ENCODE measurements at places on chromosomes 13 and 19. TPM values are rescaled to one million over a fixed set of nuclear protein-coding genes. Genes with fewer than 3 reads are reported as not detected.

The RGL3 gene
- total RNA-seq = 99.2 TPM

The ZIK1 gene
- total RNA-seq = not detected

The FGF22 gene
- total RNA-seq = 1.5 TPM

The IRF3 gene
- 129 TPM for total RNA-seq

The CERS4 gene
- total RNA-seq = 26.0 TPM

The FREM2 gene
- total RNA-seq = 0.05 TPM

The FXYD7 gene
- total RNA-seq = 0.71 TPM

The ZNF420 gene
- total RNA-seq = not detected

The SAMD1 gene
- total RNA-seq = 62.9 TPM

- no peaks in the 10 kb centered on the region for H3K4me1 ChIP-seq
- no peak for DNase-seq
- no peaks in the 10 kb centered on the region for H3K36me3 ChIP-seq
Observed at GRCh38 chr13:83879431-83880171, 2.7 kb downstream of the SLITRK1 start.

- H3K36me3 ChIP-seq = no peaks in the 10 kb centered on the region
- no peak overlapping the region for H3K4me3 ChIP-seq
- H3K27me3 ChIP-seq = no peaks in the 10 kb centered on the region
Observed at GRCh38 chr19:49371184-49371583, 7.5 kb downstream of the DKKL1 start.

- H3K36me3 ChIP-seq = no peaks in the 10 kb centered on the region
- H3K4me1 ChIP-seq = no peaks in the 10 kb centered on the region
- no peak overlapping the region for H3K4me3 ChIP-seq
- H3K27ac ChIP-seq = no peak overlapping the region
- no peak for DNase-seq
Observed at GRCh38 chr19:55902080-55902751, 29.9 kb downstream of the NLRP13 start.

GRCh38 chr19:5850743-5851293 is 431 bp downstream of the FUT3 start:
- H3K27ac ChIP-seq = no peak overlapping the region
- H3K4me1 ChIP-seq = peaks cover 14% of the 10 kb centered on the region
- H3K4me3 ChIP-seq = peak overlapping the region; percentile 11
- H3K36me3 ChIP-seq = no peaks in the 10 kb centered on the region
- DNase-seq = no peak

GRCh38 chr13:42777467-42777866 is 3.9 kb upstream of the FAM216B start:
- H3K4me3 ChIP-seq = no peak overlapping the region
- H3K27me3 ChIP-seq = peaks cover 10% of the 10 kb centered on the region
- H3K4me1 ChIP-seq = no peaks in the 10 kb centered on the region
- H3K27ac ChIP-seq = no peak overlapping the region

DNA sequence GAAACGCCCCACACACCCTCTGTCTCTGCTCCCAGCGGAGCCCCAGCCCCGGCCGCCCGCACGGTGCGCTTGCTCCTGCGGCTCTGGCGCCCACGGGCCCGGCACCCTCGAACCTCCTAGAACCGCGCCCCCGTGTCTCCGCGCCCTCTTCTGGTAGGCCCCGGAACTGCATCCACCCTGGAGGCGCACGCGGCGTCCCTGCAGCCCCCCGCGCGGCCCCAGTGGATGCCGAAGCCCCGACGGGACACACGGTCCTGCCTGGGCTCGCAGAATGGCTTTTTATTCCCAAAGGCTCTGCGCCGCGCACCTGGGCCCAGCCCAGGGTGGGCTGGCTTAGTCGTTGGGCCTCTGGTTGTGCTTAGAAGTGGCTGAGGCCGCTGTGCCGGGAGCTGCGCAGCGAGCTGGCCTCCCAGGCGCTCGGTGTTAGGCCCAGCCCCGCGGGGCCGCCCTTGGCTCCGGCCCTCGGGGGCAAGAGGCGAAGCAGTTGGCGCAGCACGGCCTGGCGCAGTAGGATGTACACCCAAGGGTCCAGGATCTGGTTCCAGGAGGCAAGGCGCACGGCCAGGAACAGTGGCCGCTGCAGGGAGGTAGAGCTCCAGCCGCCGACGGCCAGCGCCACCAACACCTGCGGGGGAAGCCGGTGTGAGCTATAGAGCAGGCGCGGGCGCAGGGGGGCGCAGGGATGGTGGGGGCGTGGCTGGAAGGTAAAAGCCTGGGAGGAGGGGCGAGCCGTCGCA is 2.8 kb downstream of the PTGER1 start:
- H3K27ac ChIP-seq = no peak overlapping the region
- H3K4me1 ChIP-seq = peaks cover 22% of the 10 kb centered on the region
- H3K36me3 ChIP-seq = no peaks in the 10 kb centered on the region
- no peak overlapping the region for H3K4me3 ChIP-seq
- no peaks in the 10 kb centered on the region for H3K27me3 ChIP-seq

DNA sequence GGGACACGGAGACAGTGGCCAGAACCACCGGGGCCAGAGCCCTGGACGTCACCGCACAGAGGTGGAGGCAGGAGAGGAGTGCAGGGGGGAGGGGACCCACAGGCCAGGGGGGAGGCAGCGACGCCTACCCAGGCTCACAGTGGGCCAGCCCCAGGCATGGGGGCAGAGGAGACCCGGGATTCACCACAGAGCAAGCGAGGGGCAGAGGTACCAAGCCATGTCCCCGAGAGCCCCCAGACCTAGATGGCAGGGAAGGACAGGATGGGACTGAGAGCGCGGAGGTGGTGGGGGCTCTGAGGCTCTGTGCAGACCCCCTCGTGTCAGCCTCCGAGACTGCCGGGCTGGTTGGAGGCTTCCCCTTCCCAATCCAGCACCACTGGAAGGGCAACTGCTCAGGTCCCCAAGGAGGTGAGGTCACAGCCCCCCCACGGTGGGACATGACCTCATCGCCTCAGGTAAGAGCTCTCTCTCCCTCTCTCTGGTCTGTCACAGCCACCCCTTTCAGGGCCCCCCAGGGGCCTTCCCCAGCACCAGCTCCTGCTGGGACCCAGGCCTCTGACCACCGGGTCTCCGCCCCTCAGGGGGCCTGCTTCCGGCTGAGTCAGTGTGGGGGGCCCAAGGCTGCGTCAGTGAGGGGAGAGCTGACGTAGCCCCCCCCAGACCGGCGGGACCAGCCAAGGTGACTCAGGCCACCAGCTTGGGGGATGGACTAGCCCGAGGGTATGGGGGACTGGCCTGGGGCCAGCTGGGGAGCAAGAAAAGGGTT is 2.2 kb upstream of the IL11 start:
- H3K4me1 ChIP-seq = peaks cover 61% of the 10 kb centered on the region
- no peaks in the 10 kb centered on the region for H3K36me3 ChIP-seq
- no peak overlapping the region for H3K4me3 ChIP-seq
- no peaks in the 10 kb centered on the region for H3K27me3 ChIP-seq
- no peak overlapping the region for H3K27ac ChIP-seq

- H3K4me1 ChIP-seq = no peaks in the 10 kb centered on the region
- no peak for DNase-seq
- no peak overlapping the region for H3K27ac ChIP-seq
- no peak overlapping the region for H3K4me3 ChIP-seq
Observed at GRCh38 chr13:80116107-80116506, 224.8 kb downstream of the SPRY2 start.
